Bone marrow (tissue), 2 donors: ENCODE measurements at places on chromosomes 6 and 20.

DNA sequence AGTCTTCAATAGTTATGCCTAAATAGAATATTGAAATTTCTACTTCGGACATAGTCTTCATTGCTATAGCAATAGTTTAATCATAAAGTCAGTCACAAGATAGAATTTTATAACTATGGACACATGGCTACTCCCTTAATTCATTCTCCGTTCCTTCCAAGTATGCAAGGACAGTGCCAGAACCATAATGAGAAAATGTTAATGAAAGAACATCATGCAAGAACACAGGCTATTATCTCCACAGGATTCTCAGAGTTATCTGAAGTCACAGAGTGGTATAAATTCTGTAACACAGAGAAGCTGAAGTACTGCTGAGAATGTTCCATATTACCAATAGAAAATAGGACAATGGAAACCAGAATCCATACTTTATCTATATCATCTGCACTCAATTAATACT lies 826.2 kb downstream of the EPHA7 start:
- no peak for DNase-seq

GRCh38 chr6:84512391-84512790 lies 252.0 kb downstream of the TBX18 start:
- DNase-seq = no peak

DNA sequence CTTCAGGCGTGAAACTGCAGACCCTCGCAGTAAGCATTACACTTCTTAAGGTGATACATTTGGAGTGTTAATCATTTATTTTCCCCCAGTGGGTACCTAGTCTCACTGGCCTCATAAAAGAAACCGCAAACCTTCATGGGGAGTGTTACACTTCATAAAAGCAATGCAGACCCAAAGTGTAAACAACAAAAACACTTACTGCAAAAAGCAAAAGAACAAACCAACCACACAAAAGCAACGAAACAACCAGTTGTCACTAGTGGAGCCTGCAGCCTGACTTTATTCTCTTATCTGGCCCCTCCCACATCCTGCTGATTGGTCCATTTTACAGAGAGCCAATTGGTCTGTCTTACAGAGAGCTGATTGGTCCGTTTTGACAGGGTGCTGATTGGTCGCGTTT lies 23.8 kb downstream of the LY86 start:
- DNase-seq = no peak

- DNase-seq = no peak
These were observed 23.9 kb upstream of the APMAP start for GRCh38 chr20:25016471-25016870.
